ENCODE measurements at places on chromosomes 16 and 17. TPM values are rescaled to one million over a fixed set of nuclear protein-coding genes. Genes with fewer than 3 reads are reported as not detected.

GPR139 gene
- not detected for total RNA-seq

SLC13A2 gene
- total RNA-seq = 0.42 TPM

- H3K4me3 ChIP-seq = no peak overlapping the region
- H3K27me3 ChIP-seq = no peaks in the 10 kb centered on the region
- DNase-seq = no peak
- no peaks in the 10 kb centered on the region for H3K36me3 ChIP-seq
Observed at GRCh38 chr16:23120562-23120961, 28.7 kb downstream of the USP31 start.

GRCh38 chr17:47225436-47225858 is 16.3 kb downstream of the MYL4 start:
- no peak overlapping the region for H3K27ac ChIP-seq
- peaks cover 4% of the 10 kb centered on the region for H3K4me1 ChIP-seq
- H3K27me3 ChIP-seq = no peaks in the 10 kb centered on the region
- DNase-seq = no peak
- H3K4me3 ChIP-seq = no peak overlapping the region
- no peaks in the 10 kb centered on the region for H3K36me3 ChIP-seq

PSME3IP1 gene
- 141 TPM for total RNA-seq

GRCh38 chr17:67157732-67158639 is 87.0 kb downstream of the HELZ start:
- DNase-seq = peak; percentile 36
- H3K4me3 ChIP-seq = no peak overlapping the region
- H3K36me3 ChIP-seq = no peaks in the 10 kb centered on the region
- H3K27ac ChIP-seq = no peak overlapping the region
